ENCODE measurements at places on chromosomes 12 and 14.

DNA sequence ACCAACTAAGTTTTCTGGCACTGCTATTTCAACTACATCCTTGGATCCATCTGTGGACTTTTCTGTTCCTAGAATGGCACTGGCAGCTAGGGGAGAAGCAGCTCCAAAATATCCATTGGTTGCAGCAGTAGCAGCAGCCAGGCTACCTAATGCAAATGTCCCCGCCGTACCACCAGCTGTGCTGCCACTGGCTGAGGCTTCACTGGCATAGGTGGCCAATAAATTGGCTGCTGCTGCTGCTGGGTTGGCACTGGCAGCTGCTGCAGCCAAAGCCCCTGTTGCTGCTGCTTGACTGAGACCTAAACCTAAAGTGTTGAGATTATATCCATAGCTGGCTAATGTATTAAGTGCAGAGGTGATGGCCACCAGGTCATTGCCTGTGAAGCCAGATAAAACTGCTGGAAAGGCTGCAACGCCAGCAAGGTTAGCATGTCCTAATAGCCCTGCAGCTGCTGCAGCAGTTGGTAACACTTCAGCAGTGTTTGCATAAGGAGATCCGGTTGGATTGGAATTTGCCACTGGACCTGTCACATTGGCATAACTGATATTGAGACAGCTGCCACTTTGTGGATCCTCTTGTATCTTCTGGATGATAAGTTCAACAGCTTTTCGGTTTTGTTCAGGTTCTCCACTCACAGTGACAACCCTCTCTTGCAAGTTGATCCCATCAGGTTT, 149.5 kb downstream of the NOVA1 start:
- DNase-seq: no peak

DNA sequence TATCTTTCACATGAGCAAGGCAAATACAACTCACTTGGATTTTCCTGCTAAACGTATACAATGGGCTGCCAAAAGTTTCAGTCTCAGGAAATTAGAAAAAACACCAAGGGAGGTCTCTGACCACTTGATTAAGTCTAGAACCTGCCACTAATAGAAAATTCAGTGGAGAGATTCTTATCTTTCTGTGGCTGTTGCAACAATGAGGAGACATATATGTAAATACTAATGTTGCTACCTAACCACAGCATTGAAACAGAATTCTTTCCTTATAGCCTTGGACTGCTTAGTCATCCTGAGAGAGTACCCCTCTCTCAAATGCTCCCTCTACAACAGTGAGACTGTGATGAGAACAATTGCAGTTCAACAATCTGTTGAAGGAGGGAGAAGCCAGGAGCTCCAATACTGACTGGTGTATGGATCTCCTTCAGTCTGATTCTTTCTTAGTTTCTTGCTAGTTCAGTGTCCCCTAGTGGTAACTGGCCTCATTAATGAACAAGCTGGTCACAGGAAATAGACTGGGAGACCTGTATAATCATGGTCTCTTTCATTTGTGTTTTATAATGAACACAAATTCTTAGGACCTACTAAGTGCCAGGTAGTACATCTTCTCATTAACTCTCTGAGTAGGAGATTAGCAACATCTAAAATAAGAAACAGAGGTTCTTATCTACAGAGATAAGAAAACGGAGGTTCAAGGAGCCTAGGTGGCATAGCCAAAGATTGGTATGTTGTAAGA, 164.5 kb downstream of the SLC38A4 start:
- peak; percentile 40 for DNase-seq

GRCh38 chr14:20857630-20858261, 33.4 kb upstream of the RNASE3 start:
- DNase-seq: peak; percentile 66

- no peak for DNase-seq
These were observed 13.5 kb downstream of the AMDHD1 start for GRCh38 chr12:95956557-95957145.

- no peak for DNase-seq
These were observed 39.8 kb upstream of the NRXN3 start for GRCh38 chr14:78130356-78130755.

DNA sequence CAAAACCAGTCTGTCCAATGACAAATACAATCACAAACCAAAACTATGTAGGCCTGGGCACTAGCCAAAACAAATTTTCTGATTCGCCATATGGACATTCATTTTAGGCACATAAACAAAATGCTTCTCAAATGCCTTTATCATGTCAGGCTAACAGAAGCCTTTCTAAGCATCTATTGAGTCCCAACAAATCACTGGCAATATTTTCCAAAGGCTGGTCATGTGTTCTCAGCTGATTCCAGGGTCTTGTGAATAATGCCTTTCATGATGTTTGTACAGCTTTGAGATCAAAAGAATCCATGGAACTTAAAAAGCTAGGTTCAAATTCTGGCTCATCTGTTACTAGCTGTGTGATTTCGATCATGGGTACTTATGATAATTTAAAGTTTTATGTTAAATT, 16.1 kb downstream of the FSCB start:
- DNase-seq: no peak

DNA sequence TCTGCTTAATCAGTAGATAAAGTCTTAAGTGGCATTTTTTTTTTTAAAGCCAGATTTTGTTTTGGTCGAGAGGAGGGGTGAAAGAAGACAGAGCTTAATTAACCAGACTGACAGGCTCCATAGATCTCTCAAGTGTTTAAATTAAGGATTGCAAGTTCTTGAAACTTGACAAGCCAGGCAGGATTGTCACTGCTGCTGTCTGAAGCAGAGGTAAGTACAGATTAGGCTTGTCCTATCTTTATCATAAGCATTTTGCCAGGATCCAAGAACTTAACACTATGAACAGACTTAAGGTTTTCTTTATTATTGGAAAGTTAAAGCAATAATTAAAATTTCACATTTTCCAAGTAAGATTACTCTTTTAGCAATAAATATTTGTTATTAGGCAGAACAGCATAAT, 179.6 kb upstream of the LMO3 start:
- DNase-seq: no peak

- no peak for DNase-seq
These were observed 5.2 kb downstream of the LRRK2 start for GRCh38 chr12:40229690-40230651.

DNA sequence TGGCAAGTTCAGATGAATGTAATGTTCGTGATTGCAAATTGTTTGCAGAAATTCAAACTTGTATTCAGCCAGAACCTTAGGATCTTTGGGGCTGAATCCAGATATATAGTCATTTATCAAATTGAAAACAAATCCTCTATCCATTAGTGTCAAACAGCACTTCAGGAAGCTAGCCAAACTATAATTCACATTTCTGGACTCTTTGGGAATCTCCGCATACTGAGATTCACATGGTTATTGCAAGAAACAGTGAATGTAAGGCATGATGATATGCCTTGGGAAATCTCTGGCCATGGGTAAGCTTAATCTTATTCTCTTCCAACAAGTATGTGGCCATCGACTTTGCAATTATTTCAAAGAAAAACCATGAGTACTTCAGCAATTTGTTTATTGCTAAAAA, 98.5 kb downstream of the KLHL28 start:
- DNase-seq: no peak

DNA sequence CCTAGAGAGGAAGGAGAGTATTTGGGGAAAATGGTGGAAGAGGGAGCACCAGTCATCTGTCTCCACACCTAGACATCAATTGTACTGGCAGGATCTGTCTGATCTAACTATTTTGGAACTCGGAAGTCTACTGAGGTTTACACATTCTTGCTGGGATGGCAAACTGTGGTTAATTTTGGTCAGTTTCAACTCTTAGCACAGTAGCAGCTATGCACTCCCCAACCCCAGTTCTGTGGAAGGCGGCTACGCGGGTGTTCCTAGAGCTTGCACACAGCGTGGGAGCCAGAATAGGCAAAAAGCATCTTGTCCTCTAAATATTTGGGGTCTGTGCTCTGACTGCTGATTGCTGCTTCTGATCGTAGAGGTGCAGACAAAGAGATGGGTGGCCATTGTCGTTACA, 33.8 kb downstream of the TECPR2 start:
- DNase-seq: no peak

- no peak for DNase-seq
These were observed 18.3 kb downstream of the NOC4L start for GRCh38 chr12:132162508-132163031.

GRCh38 chr14:22521449-22522239, 67.4 kb downstream of the DAD1 start:
- no peak for DNase-seq

DNA sequence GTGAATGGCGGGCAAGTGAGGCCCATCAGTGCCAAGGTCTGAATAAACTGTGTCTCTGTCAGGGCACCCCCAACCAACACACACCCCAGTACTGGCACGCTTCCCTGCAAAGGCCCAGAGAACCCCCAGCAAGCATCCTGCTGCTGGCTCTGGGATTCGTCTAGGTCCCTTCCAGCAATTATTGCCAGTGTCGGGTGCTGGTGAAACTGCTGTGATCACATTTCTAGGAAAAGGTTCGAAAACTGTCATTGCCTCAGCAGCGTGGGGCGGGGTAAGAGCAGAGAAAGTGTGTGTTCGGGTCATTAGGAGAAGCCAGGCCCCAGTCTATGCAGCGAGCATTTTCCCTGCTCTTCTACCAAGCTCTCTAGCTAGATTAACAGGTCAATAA, 2.5 kb downstream of the FAM222A start:
- peak; percentile 36 for DNase-seq

- no peak for DNase-seq
These were observed 211.6 kb downstream of the DUSP6 start for GRCh38 chr12:89140602-89141238.

GRCh38 chr14:55433880-55434804, 6.3 kb downstream of the TBPL2 start:
- DNase-seq: no peak

DNA sequence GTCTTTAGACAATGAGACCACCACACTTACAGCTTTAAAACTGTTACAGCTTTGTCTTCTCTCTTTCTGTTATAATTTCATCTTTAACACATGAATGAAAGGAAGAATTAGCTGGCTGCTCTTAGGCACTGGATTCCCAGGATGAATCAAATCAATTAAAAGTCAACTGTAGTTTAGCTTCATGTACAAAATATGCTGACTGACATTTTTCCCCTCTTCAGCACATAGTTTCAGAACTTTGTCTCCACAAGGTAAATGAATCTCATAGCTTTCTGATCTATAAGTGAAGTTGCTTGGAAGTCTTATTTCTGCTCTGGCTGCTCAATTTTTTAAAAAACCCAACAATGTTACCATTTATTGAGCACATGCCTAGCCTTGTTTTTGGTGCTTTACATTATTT, 293.8 kb downstream of the GRIN2B start:
- DNase-seq: no peak

- no peak for DNase-seq
These were observed 96.0 kb downstream of the ADGRD1 start for GRCh38 chr12:131049549-131050339.

- no peak for DNase-seq
These were observed 175.0 kb upstream of the TMEM132C start for GRCh38 chr12:128091951-128092382.

GRCh38 chr12:132494294-132495164, 4.6 kb downstream of the FBRSL1 start:
- peak; percentile 84 for DNase-seq

DNA sequence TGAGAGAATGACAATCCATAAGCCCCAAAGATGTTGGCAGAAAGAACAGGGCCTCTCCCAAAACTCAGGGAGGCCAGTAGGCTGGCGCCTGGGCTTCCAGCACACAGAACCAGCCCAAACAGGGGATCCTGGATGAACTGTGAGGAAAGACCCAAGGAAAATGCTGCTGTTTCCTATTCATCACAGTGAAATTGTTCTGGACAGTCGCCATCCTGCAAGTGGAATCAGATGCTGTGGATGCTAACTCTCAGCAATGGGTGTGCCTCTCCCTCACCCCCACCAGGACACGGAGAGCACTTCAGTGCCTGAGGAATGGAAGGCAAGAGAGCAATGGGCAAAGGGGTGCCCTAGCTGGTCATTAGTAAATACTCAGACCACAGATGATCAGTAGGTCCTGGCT, 80.8 kb downstream of the ANO2 start:
- DNase-seq: no peak

DNA sequence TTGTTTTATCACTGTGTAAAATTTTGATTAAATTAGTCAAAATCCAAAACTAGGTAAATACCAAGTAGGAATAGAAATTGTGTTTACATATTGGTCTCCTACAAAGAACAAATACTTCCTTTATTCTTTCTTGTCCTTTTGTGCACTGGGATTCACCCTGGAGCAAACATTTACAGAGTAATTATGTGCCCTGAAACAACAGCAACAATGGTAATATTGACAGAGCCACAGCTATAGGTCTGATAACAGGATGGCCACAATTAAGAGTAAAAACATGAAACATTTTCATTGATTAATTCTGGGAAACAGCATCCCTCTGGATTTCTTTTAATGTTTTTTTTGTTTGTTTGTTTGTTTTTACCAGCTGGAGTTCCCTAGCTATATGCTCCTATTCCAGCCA, 61.2 kb downstream of the SLC38A6 start:
- DNase-seq: no peak

- peak; percentile 89 for DNase-seq
These were observed 36.2 kb downstream of the FGD6 start for GRCh38 chr12:95181103-95181502.

DNA sequence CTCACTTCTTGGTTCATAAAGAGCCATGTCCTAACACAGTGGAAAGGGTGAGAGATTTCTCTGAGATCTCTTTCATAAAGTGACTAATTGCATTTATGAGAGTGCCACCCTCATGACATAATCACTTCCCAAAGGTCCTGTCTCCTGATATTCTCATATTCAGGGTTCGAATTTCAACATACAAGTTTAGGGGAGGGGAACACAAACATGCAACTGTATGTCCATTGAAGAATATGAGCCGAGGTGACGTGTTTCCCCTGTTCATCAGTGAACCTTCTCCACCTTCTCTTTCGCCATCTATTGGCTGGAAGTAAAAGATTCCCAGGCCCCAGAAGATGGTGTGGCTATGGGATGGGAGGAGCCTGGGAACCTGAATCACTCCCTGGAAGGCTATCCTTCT, 354.2 kb upstream of the ATP2B1 start:
- DNase-seq: no peak

Data from K562 (cell line).